NCI-H187 treated with DMSO at 0.1 percent for 48 hours (cell line): ENCODE measurements at places on chromosomes 12 and 14.

DNA sequence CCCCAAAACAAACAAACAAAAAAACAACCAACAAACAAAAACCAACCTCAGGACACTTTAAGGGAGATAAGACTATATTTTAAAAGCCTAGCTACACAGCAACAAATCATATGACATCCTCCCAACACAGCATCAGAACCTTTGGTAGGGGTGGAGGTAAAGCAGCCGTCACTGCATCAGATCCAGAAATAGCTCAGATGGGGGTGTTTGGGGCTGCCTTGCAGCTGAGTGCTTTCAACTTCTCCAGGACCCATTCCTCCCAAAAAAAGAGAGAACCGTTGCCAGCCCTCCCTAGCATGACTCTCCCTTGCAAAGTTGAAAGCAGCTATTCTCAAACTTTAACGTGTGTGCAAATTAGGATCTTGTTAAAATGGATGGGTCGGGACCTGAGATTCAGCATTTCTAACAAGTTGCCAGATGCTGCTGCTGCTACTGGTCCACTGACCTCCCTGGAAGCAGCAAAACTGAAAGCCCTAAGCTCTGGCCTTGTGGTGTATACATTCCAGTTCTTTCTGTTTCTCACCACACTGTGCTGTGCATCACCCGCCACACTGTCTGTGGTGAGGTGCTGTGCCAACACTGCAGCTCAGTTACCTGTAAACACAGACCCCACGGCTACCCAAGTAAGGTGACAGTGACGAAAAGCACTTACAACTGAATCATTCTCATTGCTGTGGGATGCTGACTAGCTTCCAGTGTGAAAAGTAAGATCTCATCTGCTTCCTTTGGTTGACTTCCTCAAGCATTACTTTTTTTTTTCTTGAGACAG lies 54.0 kb downstream of the SLC38A1 start:
- no peak for DNase-seq

GRCh38 chr12:21695986-21696385 lies 38.3 kb upstream of the LDHB start:
- DNase-seq = no peak

DNA sequence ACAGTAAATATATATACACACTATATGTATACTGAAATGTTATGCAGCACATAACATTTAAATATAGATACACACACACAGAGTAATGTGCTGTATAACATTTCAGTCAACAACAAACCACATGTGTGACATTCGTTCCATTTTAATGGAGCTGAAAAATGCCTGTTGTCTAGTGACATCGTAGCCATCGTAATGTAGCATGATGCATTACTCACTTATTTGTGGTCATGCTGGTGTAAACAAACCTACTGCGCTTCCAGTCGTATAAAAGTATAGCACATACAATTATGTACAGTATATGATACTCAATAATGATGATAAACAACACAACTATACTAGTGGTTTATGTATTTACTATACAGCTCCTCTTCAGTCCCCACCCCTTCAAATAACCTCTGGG lies 119.0 kb upstream of the SLC38A4 start:
- DNase-seq = no peak

DNA sequence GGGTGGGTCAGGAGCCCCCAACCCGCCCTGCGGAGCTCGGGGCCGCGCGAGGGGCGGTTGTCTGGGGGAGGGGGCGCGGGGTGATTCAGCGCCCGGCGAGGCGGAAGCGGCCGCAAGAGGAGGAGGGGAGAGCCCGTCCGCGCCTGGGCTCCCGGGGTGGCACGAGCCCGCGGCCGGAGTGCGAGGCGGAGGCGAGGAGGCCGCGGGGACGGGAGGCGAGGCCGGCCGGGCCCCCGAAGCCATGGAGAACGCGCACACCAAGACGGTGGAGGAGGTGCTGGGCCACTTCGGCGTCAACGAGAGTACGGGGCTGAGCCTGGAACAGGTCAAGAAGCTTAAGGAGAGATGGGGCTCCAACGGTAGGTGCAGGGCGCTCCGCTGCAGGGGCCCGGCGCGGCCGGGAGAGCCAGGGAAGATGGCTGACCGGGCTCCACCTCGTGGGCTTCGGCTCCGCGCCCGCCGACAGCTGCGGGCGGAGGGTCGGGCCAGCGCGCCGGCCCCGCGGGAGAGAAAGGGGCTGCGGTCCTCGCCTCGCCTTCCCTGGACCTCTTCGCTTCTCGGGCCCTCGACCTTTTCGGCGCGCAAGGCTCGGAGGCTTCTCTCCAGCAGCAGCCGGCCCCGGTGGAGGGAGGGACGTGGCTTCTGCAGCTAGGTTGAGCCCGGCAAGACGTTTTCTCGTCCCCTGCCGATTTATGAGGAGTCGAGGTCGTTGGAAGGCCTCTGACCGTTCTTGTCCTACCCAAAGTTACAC lies 677 bp downstream of the ATP2A2 start:
- no peak for DNase-seq

- DNase-seq = no peak
Measured at GRCh38 chr14:23930742-23931141, 22.8 kb upstream of the DHRS4 start.

DNA sequence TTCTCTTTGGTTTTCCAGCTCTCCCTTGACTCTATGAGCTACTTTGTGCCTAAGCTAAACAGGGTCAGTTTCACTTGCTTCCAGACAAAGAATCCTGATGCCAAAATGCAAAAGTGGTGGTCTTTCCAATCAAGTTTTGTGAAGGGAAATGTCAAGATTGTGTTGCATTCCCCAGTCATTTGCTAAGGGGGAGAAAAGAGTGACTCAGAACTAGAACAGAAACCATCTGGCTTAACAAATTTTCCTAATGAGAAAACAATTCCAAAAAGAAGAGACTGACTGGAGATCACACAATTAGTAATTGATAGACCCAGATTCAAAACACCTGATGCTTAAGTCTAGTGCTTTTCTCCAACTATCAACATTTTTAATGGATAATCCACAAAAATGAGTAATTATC lies 235.1 kb upstream of the DIO2 start:
- no peak for DNase-seq

- no peak for DNase-seq
Measured at GRCh38 chr12:81759190-81760051, at the start of gene PPFIA2. TSS of gene PPFIA2 (minus strand) at chr12:81759350.
